ENCODE measurements at places on chromosomes 1 and 21.

DNA sequence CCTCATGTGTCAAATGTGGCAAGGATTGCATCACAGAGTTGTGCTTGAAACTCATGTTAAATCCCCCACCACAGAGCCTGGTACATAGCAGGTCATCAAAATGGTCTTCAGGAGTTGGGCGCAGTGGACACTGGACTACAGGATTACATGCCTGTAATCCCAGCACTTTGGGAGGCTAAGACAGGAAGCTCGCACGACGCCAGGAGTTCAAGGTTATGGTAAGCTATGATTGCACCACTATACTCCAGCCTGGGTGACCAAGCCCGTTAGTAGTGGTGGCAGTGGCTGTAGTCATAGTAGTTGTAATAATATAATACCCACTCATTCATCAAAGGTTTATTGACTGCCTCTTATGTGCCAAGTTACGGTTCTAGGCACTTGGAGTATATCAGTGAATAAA is 123.4 kb upstream of the IRF2BP2 start:
- DNase-seq, result no peak

- DNase-seq, result no peak
These were observed 28.6 kb upstream of the IFNGR2 start for GRCh38 chr21:33374450-33375096.

DNA sequence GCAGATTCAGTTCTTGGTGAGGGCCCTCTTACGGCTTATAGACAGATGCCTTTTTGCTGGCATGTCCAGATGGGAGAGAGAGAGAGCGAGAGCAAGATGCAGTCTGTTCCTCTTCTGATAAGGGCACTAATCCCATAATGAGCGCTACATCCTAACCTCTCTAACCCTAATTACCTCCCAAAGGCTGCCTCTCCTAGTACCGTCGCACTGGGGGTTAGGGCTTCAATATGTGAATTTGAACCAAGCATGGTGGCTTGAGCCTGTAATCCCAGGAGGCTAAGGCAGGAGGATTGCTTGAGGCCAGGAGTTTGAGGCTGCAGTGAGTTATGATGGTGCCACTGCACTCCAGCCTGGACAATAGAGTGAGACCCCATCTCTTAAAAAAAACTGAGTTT is 10.5 kb upstream of the SDE2 start:
- DNase-seq, result no peak

DNA sequence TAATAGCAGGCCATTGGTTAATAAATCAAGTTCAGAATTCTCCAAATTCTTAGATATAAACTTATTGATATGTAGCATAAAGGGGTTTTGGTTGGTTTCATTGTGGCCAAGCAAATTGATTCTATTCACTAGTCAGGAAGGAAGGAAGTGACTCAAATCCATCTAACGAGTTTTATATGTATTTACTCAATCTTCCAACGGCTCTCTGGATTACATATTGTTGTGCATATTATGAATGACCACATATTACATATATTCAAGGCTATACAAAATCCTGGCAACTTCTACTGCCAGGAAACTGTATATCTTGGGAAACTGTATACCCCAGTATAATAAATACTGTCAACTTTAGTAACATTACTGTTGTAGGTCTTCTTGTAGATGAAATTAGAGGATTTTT is 20.1 kb upstream of the PDE4B start:
- DNase-seq, result no peak

DNA sequence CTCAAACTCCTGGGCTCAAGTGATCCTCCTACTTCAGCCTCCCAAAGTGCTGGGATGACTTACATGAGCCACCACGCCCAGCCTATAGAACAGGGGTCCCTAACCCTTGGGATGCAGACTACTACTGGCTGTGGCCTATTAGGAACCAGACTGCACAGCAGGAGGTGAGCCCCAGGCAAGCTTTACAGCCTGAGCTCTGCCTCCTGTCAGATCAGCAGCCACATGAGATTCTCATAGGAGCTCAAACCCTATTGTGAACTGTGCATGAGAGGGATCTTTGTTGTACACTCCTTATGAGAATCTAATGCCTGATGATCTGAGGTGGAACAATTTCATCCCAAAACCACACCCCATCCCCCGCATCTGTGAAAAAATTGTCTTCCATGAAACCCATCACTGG is 13.4 kb upstream of the PSMB4 start:
- DNase-seq, result no peak

- DNase-seq, result no peak
These were observed 1.6 kb downstream of the SLC30A1 start for GRCh38 chr1:211577277-211577818.

DNA sequence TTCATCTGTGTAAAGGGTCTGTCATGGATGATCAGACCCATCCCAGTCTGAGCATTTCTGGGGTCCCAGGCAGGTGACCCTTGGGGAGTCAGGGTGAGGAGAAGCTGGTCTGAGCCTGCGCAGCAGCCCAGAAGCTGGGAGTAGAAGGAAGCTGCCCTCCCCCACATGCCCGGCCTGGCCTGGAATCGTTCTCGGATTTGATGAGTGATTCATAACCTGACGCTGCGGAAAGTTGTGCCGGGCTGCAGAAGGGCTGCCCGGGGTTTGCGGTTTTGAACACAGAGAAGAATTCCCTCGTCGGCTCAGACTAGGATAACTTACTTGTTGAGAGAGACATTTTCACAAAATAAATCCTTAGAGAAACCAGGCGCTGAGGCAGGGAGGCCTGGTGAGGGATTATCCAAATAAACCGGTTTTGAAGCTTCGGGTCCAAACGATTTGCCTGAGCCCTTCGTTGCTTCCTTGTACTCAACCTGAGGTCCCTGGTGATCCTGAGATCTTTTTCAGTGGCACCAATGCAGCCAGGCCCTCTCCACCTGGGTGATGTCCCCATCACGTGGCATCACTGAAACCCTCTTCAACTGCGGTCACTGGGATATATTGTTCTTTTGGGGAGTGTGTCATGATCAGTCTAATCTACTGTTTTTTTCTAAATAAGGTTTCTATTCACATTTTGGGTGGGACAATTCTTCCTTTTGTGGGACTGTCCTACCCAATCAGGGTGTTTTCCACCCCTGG is 29.2 kb downstream of the EPHB2 start:
- no peak for DNase-seq

DNA sequence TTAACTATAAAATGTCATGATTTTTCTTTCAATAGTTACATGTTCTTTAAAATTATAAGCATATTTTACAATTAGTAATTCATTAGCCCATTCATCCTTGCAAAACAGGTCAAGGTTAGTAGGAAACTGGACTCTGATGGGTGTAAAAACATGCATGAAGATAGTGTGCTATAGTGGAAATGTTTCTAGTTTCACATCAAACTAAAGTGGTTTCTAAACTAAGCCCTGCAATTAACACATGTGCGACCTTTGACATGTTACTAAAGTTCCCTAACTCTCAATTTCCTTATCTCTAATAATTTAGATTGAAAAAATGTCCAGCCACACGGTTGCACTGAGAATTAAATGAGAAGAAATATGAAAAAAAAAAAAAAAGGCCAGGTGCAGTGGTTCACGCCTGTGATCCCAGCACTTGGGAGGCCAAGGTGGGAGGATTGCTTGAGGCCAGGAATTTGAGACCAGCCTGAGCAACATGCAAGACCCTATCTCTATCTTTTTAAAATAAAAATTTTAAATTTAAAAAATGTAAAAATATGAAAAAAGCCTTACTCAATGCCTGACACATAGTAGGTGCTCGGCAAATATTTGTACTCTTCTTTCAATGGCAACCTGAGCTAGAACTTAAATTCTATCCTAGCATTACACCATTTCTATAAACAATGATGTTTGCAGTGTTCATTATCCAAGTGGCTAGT is 44.1 kb upstream of the PALMD start:
- DNase-seq, result no peak

- DNase-seq, result no peak
These were observed 4.0 kb downstream of the OSCP1 start for GRCh38 chr1:36446271-36446670.

DNA sequence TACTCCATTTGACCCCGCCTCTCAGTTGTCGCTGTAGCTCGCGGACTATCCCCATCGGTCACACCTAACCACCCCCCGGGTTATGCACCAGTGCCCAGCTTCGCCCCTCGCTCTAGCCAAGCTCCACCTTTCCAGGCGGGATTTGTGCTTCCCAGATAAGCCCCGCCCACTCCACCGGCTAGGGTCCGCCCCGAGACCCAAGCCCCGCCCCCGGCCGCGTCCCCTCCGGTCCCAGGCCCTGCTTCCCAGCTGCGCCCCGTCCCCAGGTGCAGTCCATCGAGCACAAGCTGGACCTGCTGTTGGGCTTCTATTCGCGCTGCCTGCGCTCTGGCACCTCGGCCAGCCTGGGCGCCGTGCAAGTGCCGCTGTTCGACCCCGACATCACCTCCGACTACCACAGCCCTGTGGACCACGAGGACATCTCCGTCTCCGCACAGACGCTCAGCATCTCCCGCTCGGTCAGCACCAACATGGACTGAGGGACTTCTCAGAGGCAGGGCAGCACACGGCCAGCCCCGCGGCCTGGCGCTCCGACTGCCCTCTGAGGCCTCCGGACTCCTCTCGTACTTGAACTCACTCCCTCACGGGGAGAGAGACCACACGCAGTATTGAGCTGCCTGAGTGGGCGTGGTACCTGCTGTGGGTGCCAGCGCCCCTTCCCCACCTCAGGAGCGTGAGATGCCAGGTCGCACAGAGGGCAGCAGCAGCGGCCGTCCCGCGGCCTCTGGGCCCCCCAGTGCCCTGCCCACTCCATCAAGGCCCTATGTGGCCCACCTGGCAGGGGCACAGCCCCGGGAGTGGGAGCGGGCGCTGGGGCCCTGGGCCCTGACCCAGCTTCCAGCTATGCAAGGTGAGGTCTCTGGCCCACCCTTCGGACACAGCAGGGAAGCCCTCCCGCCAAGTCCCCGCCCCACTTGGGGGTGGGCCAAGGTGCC is 23.9 kb downstream of the CITED4 start:
- no peak for DNase-seq

- no peak for DNase-seq
These were observed at the start of gene LGR6 for GRCh38 chr1:202193614-202194327. Gene LGR6 (plus strand): TSS chr1:202193799. CDS start chr1:202193990, 191 bp downstream.

DNA sequence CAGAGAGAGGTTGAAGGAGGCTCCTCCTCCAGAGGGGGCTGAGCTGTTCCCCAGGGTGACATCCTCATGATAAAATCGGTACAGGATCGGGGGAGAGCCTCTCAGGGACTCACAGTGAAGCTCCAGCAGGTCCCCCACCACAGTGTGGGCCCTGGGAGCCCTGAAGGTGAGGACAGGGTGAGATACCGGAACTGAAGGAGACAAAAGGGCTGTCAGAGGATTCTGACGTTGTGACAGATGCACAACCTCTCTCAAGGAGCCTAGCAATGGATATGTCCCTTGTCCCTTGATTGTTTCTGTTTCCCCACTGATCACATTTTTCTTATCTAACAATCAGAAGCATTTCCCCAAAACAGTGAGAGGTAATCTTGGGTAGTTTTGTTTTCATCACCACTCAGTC is 5.2 kb downstream of the FCRL3 start:
- no peak for DNase-seq

GRCh38 chr1:76782809-76783208 is 84.5 kb upstream of the ST6GALNAC5 start:
- DNase-seq, result no peak

DNA sequence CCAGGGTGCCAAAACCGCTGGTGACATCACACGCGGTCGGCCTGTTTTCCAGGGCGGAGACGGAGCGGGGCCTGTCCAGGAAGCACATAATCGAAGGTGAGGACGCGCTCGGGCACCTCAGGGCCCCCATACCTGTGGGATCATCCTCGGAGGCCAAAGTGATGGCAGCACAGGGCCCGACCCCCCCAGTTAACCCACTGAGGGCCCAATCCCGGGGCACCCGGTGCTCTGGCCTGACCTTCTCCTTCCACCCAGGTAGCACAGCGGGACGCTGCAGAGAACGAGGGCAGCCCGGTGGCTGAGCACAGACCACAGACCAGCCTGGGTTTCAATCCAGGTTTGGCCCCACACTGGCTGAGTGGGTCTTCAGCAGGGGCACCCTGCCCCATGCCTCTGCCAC is 43.3 kb downstream of the KCNAB2 start:
- no peak for DNase-seq

- DNase-seq, result no peak
These were observed 74.9 kb downstream of the JAK1 start for GRCh38 chr1:64891448-64891825.

All from stimulated activated CD8-positive, alpha-beta memory T cell treated with anti-CD3 and anti-CD28 coated beads, Interleukin-7, amount 100 ng/mL, for 24 hours (primary cell).